ENCODE measurements at places on chromosomes 7 and 10.

DNA sequence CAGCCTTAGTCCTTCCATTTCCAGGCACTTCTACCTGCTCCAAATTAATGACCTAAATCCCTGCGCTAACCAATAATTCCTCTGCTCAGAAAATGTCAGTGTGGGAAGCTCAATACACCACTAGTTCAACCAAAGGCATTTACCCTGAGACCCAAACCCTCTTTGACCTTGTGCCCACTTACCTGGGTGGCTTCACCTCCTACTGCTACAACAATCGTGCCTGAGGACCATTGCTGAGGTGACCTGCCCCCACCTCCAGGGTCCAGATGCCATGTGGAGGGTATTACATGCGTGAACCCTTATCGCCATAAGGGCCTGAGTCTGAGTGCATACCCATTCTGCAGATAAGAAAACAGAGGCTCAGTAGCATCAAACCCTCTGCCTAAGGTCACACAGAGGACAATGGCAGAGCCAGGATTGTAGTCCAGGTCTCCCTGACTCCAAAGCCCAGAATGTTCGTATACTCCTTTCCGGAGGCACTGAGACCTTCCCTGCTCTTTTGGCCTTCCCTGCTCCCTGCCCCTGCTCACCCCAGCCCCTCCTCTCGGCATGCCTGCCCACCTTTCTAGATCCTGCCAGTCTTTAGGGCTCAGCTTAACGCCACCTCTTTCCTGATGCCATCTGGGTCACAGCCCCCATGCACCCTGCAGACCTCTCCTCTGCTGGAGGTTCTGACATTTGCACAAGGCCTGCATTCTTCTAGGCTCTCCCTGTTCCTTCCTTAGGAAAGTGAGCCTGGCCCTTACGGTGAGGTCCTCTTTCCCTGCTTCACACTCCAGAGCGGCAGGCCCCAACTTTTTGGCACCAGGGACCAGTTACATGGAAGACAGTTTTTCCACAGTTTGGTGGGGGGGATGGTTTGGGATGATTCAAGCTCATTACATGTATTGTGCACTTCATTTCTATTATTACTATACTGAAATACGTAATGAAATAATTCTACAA is 94.9 kb downstream of the CHST15 start:
- DNase-seq, result no peak

DNA sequence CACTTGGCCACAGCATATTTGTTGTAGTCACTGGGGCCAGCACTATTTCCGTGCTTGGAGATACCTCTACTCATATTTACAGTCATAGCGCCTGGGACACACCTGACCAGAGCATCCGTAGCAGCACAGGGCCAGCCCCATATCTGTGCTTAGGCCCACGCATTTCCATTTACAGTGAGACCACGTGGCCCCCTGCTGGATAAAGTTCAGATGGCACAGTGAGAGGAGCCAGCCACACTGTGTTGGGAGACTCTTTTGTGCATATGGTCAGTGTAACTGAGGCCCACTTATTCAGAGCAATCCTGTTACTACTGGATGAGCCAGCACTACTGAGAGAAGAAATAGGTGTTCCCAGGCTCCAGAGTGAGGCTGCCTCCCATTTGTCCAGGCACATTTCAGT is 455.3 kb downstream of the REEP3 start:
- peak; percentile 89 for DNase-seq

DNA sequence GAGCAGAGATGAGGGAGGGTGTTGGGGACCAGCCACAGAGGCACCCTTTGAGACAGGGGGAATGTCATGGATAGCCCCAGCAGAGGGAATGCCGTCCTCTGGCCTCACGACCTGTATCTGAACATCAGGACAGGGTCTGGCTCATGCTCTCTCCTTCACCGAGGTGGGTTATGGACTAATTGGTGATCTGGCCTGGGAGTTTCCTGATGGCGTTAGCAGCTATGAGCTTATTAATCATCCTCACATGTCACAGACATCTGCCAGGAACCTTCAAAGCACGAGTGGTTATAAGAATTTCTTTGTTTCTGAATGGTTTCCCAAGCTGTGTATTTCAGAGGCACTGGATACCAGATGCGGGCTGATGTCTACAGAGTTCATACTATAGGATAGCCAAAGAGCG is 6.9 kb downstream of the CPA4 start:
- DNase-seq, result no peak

DNA sequence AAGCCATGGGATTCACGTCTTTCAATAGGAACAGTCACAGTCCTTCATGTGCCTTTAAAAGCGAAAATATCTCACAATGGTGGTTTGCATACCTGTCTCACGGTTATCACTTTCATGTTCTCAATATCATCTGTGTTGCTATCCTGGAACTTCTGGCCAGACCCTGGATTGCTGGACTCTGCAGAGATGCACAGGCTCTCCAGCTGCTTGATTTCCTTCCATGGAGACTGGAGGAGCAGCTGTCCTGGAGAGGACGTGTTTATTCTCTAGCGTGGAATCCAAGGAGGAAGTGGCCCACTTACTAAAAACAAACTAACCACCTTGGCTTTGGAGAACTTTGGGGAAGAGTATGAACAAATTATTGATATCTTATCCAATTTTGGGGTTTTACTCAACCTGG is 16.5 kb downstream of the BTBD16 start:
- no peak for DNase-seq

DNA sequence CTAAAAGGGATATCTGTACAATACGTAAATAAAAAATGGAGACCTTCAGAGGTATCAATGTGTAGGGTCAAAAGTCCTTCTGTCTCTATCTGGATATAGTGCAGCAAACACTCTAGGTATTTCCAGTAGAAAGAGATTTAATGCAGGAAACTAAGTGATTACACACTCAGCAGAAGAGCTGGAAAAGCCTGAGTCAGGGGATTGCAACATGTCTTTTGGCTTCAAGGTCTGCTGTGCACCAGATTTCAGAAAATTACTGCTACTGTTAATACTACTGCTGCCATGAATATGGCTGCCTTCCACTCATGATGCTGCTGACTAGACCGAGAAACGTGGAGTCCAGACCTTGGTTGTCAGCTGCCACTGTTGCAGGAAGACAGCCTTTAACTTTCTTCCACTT is 94.9 kb upstream of the DLX6 start:
- no peak for DNase-seq

- DNase-seq, result no peak
Measured at GRCh38 chr7:41503438-41503837, 199.5 kb downstream of the INHBA start.

DNA sequence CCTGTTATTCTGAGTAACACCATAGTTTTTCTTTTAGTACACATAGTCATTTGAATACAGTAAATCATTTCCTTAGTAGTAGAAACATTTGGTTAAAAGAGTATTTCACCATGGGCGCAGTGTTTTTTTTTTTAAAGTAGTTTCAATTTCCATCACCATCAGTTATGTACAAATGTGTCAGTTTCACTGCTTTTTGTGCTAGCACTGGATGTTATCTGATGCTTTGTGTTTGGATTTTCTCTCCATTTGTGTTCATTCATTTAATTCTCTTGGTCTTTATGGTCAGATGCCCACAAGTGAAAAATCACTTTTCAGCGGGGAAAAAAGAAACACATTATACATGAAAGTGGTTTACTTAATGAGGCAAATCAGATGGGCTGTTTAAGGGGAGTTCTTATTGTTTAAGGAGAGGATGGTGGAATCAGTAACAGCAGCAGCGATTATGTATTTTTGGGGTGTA is 16.0 kb upstream of the HK1 start:
- DNase-seq, result no peak

DNA sequence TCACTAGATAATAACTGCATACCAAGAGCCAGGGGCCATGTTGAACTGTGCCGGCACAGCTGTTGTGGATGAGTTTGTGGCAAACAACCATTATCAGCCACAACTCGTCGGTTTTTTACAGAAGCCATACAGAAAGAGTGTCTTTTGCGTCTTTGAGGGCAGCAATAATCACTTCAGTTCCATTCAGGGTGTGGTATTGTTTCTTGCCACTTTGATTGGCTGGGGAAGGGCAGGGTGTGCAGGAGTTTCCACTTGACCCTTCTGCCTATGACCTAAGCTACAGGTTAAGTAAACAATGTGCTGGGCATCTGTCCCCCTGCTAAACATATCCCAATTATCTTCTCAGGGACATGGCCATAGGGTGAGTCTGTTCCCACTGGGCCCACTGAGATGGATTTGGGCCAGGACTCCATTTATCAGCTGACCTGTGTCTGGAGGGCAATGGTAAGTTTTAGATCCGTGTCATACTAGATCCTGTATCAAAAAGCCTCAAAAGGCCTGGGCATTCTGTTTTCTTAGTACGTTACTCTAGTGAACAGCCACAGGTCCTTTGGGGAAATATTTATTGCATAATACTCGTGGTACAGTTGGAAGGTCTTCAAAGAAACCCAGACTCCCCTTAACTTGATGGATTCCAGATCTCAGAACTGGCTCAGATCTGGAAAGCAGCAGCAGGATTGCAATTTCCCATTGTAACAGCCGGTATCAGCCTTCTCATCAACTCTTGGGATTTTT is 15.9 kb downstream of the ZNF3 start:
- DNase-seq, result no peak

DNA sequence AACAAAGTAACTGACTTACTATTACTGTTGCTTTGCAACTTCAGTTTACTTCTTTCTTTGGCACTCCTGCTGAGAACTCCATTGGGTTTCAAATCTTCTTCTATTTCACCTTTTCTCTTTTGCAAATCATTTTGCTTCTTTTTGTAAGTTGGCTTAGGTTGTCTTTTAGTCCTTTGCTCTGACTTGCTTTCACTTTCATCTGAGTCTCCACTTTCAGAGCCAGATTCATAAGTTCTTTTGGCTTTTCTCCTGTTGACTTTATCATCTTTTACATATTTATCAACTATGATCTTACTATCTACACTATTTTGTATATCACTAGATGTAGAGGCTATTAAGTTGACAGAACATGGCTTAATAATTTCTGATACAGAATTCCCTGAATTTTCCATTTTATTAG is 73.4 kb downstream of the NRBF2 start:
- peak; percentile 26 for DNase-seq

GRCh38 chr7:22628112-22628511 is 98.9 kb upstream of the IL6 start:
- no peak for DNase-seq

GRCh38 chr10:114931072-114931679 is 6.8 kb upstream of the TRUB1 start:
- DNase-seq, result no peak

DNA sequence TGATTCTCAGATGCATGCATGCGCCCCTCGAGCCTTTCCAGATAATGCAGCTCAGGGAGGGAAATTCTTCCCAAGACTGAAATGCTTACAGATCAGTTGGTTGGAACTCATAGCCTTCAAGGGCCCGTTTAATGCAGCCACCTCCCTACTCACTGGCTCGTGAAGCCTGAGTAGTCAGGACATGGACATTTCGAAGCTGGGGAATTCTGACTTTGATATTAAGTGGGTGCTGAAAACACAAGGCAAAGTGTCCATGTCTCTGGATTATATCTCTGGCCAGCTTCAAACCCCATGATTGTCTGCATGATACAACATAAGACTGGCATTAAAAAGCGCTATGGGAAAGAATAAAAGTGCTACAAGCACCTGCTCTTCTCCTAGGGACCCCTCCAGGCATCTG is 207.5 kb downstream of the HERPUD2 start:
- no peak for DNase-seq

DNA sequence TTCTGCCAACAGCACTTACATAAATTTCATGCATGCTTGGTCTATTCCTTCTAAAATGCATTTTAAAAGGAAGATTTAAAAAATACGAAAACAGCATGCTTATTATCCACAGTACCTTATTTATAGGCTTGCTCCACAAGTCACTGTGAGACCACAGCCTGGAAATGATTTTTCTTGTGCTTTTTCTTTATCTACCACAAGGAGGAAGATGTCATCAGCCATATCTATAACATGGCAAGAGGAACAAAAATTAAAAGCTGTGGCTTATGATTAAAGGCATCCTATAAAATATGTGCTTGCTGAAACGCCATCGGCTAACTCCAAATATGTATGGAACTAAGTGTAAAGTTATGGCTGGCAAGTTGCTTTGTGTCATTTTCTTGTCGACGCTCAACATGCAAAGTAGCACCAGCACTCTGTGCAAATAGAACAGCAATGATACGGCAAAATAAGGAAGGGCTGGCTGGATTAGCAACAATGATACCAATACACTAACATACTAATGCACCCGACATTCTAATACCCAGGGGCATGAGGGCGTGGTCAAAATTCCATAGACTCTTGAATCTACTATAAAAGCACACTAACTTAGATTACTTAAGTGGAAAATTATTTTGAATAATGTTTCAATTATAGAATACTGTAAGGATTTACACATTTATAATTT is 41.2 kb upstream of the AKR1E2 start:
- DNase-seq, result peak; percentile 47

- no peak for DNase-seq
Measured at GRCh38 chr7:70752794-70753241, 379.1 kb upstream of the GALNT17 start.

DNA sequence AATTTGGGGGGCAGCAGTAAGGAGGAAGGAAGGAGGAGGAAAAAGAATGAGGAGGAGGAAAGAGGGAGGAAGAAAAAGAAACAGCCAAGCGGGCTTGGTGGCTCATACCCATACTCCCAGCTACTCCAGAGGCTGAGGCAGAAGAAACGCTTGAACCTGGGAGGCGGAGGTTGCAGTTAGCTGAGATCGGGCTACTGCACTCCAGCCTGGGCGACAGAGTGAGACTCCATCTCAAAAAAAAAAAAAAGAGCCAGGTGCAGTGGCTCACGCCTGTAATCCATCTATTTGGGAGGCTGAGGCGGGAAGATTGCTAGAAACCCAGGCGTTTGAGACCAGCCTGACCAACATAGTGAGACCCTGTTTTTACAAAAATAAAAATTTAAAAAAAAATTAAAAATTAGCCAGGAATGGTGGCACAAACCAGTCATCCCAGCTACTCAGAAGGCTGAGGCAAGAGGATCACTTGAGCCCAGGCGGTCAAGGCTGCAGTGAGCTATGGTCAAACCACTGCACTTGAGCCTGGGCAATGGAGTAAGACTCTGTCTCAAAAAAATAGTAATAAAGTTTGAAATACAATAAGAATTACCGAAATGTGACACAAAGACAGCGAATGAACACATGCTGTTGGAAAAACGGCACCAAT is 14.1 kb upstream of the CRCP start:
- DNase-seq, result no peak

- no peak for DNase-seq
Measured at GRCh38 chr10:52895059-52895458, 122.5 kb upstream of the MBL2 start.

GRCh38 chr10:123565691-123566660 is 100.2 kb upstream of the GPR26 start:
- DNase-seq, result no peak

Data from OCI-M1 (cell line).